ENCODE measurements at places on chromosomes 4 and X. TPM values are rescaled to one million over a fixed set of nuclear protein-coding genes. Genes with fewer than 3 reads are reported as not detected.

DNA sequence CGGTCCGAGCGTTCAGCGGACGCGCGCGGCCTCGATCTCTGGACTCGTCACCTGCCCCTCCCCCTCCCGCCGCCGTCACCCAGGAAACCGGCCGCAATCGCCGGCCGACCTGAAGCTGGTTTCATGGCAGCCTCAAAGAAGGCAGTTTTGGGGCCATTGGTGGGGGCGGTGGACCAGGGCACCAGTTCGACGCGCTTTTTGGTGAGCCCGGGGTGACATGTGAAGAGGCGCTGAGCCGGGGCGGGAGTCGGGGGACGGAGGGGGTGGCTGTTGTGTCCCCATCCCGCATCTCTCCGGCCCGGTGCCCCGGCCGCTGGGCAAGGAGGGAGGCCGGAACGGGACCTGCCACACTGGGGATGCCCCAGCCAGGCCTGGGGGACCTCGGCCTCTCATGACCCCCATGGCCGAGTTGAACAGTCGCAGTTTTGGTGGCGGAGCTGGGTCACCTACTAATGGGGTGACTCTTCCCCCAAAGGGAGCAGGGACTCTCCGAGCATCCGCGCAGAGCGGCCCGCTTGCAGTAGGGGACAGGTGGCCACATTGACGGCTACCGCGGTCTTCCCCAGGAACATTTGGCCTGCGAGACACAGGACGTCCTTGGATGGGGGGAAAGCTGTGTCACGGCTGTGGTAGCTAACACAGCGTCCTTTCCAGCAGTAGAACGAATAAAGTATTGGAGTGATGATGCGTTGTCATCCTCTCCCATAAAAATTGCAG lies at the start of gene GK:
Gene GK, plus strand, starts transcription at position 9 of the 717 bp plus-strand sequence. Its CDS starts 115 bp downstream, at position 124.
- no peak for DNase-seq

DNA sequence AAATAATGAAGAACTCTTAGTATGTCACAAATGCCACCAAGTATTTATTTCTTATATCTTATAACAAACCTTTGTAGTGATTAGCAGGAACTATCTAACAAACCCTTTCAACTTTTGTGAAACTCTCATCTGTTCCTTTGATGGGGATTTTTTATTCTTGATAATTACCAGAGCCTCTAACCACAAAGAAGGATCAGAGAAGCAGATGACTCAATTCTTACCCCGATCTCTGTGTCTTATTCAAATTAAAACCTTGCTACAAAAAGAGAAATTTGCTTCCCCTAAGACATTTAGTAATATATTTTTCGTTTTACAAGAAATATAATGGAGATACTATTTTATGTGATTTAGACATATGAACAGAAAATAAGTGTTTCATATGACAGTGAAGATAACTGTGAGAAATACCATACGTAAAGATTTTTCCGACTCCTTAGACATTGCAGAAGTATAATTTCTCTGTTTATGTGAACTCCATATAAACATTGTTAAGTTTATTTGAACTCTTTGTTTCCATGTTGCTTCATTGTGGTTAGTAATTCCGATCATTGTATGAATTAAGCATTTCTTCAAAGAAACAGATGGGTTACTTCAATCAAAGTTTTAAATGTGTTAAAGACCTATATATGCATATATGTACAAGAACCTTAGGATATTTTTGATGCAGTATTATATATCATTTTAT lies 205.4 kb downstream of the CFAP299 start:
- DNase-seq = no peak

ZNF518B gene
- 50.4 TPM for total RNA-seq

SMR3B gene
- not detected for total RNA-seq

GRCh38 chrX:111490688-111491087 lies 20.8 kb upstream of the SERTM2 start:
- DNase-seq = no peak

MANBA gene
- 62.2 TPM for total RNA-seq

GRCh38 chrX:46198858-46199257 lies 346.4 kb downstream of the ZNF674 start:
- no peak for DNase-seq

GRCh38 chr4:110480031-110480549 lies 4.1 kb downstream of the ENPEP start:
- peak; percentile 59 for DNase-seq

GIMD1 gene
- total RNA-seq = not detected

DNA sequence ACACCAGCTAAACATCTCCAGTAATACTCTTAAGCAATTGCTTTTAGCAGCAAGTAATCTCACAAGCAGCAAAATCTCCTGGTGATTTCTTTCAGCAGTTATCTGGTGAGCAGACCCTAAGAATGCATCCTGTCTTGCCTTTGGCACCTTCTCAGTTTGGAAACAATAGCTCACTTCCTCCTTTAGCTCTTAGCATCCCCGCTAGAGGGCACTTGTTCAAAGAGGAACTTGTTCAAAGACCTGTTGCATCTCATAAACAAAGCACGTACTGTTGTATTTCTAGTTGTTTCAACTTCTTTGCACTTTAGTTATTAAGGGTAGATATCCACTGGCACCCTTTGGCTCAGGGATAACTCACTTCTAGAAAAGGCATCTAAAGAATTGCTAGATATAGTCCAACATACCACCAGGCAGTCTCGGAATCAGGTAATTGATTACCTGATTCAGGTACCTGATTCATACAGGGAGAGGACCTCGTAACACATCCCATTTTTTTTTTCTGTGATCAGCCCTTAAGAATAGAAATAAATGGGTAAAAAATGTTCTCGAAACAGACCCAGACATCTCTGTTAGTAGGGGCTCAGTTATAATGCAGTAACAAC lies 81.9 kb upstream of the QRFPR start:
- peak; percentile 28 for DNase-seq

NAP1L2 gene
- total RNA-seq = 7.2 TPM

- DNase-seq = no peak
Measured at GRCh38 chr4:68299492-68300457, 50.1 kb downstream of the YTHDC1 start.

GRCh38 chr4:18630218-18631110 lies 608.9 kb upstream of the LCORL start:
- DNase-seq = no peak

DNA sequence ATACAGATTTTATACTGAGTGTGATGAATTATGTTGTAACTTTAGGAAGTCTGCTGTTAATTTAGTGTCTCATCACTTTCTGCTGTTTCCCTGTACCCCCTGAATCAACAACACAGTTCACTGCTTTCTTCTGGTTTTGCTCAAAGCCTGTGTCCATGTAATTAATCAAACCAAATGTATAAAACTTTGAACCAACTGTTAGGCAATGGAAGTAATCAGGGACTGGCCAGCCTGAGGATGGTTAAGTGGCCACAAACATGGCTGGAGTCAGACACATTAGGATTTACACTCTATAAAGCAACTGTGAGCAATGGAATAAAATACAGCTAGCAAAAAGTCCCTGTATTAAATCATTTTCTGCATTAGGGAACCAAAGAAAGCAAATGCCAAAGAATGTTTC lies 42.6 kb downstream of the CXCL1 start:
- DNase-seq = no peak

SLC4A4 gene
- total RNA-seq = 11.7 TPM

All from urinary bladder (tissue), 4 donors.